ENCODE measurements at places on chromosomes 3 and 15.

- DNase-seq: no peak
Measured at GRCh38 chr3:112767177-112767576, 79.5 kb downstream of the CD200R1L start.

GRCh38 chr3:58084788-58085543 lies 76.7 kb downstream of the FLNB start:
- DNase-seq: no peak

GRCh38 chr3:85912980-85913379 lies 954.2 kb downstream of the CADM2 start:
- no peak for DNase-seq

DNA sequence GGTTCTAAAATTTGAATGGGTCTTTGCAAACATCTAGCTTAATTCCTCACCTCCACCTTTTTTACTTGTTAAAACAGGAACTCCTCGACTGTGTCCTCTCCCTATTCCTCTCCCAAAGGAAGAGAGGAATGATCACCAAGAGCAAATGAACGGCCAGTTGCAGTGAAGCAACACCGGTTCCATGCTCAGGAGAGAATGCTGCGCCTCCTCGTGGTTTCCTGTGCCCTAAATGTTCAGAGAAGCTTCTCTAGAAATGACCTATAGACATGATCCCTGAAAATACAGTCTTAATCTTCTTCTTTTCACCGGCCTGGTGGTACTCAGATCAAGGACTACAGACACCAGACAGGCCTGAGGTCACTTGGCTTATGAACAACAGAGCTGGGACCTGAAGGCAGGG lies 65.1 kb upstream of the GUCA1C start:
- no peak for DNase-seq

- no peak for DNase-seq
Measured at GRCh38 chr3:52456169-52456799, 880 bp downstream of the NISCH start.

- no peak for DNase-seq
Measured at GRCh38 chr3:112653209-112653871, 12.4 kb upstream of the CCDC80 start.

DNA sequence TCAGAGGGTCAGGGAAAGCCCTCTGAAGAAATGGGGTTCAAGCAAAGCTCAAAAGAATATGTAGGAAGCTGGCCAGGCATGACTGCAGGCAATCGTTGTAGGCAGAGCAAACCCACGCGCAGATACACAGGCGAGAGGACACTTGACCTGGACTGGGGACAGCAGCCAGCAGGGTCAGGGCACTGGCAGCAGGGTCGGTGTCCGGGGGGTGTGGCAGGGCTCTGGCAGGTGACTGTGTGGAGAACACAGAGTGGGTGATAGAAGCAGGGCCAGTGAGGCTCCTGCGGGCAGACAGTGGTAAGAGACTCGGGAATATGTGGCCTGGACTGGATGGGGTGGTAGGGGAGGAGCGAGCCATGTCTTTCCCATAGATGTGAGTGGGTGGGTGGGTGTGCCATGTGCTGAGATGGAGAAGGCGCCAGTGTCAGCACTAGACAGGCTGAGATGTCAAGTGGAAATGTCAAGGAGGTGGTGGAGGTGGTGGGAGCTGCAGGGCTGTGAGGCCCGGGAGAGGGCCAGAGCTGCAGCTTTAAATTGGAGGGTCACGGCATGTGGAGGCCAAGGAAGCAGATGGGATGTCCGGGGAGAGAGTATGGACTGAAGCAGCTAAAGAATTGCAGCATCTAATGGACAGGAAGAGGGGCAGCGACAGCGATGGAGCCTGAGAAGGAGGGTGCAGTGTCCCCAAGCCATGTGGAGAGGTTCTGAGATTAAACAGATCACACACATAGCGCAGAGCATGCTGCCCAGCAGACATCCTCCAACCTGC lies 13.4 kb downstream of the TMEM43 start:
- DNase-seq: no peak

- DNase-seq: no peak
Measured at GRCh38 chr15:31811641-31812040, 218.7 kb upstream of the CHRNA7 start.

- no peak for DNase-seq
Measured at GRCh38 chr3:39398700-39399099, 7.8 kb upstream of the RPSA start.

DNA sequence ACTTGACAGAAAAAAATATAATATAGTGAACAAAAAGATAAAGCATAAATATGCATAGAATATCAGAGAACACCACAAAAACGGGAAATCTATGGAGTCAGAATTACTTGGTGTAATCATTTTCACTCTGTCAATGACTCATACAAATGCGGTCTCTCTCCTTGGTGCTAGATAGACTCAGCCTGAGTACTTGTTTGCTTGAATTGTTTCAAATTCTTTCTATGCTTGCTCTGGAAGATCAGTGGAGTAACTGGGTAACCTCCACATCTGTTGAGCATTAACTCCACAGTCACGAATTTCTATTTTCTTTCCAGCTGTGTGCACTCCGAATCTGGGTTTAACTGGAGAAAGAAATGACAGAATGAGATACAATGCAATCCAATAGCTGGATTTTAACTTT lies 760.4 kb downstream of the ZPLD1 start:
- no peak for DNase-seq

GRCh38 chr3:148309390-148310035 lies 388.2 kb upstream of the AGTR1 start:
- DNase-seq: peak; percentile 52

DNA sequence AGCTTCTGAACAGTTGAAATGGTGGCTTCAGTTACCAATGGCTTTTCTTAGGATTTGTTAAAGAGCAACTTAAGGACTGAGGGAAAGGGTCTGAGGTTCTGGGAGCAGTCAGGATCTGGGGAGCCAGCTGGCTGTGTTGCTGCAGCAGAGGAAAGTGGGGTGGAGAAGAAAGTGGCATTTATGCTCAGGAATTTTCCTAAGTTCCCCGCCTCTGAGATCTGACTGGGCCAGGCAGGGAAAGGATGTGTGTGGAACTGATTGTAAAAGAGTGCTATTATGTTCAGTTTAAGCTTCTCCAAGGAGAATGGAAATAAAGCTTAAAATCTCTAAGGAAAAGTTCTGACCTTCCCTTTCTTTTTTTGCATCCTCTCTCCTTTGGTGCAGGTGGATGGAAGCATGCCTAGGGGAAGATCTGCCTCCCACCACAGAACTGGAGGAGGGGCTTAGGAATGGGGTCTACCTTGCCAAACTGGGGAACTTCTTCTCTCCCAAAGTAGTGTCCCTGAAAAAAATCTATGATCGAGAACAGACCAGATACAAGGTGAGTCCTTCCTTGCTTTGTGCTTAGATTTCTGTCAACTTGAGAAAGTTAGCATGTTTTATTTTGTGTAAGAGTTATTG lies 37.8 kb downstream of the IQGAP1 start:
- no peak for DNase-seq

DNA sequence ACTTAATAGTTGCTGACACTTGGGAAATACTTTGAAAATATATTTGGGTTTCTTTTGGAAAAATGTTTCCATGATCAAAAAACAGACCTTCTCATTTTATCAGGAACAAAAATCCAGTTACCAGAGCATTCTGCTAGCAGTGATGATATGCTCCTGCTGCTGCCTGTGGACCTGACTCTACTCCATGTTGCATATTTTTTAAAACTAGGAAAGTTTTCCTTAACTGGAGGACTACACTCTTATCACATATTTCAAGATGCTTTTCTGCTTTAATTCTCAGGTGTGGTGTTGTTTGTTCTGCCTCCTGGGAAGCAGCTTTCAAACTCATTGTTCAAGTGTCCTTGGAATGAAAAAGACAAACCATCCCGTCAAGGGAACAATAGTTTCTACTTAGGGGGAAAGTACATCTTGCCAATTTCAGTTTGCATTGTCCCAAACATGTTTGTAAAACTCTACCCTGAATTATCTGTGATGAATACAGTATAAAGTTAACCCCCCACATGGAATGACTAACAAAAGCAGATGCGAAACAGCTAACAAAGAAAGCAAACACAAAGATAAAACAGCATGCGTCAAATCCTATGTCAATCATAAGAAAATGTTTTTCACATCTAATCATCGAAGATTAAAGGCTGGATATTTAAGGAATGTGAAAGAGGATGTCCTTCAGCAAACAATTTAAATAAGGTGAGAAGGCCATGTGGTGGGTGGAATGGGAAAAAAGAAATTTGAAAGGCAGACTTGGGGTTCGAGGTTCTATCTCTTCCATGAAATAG lies 40.1 kb upstream of the PSMD6 start:
- no peak for DNase-seq

Data from endothelial cell (in vitro differentiated cells).